ENCODE measurements at places on chromosomes 1 and 21.

GRCh38 chr1:173596097-173596825 is 6.6 kb downstream of the SLC9C2 start:
- no peak for DNase-seq

GRCh38 chr1:152071123-152071522 is 17.7 kb downstream of the TCHHL1 start:
- DNase-seq, result no peak

- DNase-seq, result no peak
Observed at GRCh38 chr1:37186246-37186756, 152.0 kb upstream of the GRIK3 start.

DNA sequence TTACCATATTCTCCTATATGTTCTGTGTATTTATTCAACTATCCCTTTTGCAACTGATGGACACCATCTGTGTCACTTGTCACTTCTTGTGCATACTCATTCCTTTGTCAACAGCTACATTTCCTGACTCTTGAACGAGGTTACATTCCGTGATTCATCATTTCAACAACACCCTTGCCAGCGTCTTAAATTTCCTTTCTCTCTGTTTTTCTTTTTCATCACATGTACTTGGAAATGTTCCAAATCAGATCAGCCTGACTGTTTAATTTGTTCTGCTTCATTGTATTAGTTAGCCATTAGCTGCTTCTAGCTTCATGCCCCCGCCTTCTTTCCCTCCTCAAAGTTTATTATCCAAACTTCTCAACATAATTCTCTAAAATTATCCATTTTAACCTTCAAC is 173.0 kb downstream of the ADGRL4 start:
- peak; percentile 95 for DNase-seq

GRCh38 chr1:98884864-98885263 is 119.8 kb downstream of the PLPPR5 start:
- no peak for DNase-seq

DNA sequence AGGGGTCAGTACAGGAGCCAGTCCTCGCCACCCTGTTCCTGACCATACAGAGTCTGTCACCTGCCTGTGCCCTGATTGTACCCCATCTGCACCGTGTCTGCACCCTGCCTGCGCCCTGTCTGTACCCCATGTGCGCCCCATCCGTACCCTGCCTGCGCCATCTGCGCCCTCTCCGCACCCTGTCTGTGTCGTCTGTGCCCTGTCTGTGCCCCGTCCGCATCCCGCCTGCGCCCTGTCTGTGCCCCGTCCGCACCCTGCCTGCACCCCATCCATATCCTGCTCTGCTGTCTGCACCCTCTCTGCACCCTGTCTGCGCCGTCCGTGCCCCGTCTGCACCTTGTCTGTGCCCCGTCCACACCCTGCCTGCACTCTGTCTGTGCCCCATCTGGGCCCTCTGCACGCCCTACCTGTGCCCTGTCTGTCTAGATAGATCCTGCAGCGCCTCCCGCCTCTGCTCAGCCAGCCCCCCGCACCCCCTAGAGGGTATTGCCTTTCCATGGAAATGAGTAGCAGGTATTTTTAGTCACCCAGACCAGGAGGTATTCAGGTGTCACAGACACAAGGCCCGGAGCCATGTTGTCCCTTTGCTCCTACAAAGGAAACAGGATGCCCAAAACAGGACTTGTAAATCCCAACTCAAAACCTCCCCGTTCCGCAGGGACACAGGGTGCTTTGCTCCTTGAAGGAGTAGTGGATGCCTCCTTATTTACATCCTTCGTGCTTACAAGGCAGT is 7.7 kb upstream of the NPHP4 start:
- DNase-seq, result no peak

GRCh38 chr1:65207317-65207716 is 59.3 kb downstream of the AK4 start:
- peak; percentile 21 for DNase-seq

- DNase-seq, result no peak
Observed at GRCh38 chr21:16533692-16534407, 804.1 kb downstream of the USP25 start.
